ENCODE measurements at places on chromosomes 5 and 9.

DNA sequence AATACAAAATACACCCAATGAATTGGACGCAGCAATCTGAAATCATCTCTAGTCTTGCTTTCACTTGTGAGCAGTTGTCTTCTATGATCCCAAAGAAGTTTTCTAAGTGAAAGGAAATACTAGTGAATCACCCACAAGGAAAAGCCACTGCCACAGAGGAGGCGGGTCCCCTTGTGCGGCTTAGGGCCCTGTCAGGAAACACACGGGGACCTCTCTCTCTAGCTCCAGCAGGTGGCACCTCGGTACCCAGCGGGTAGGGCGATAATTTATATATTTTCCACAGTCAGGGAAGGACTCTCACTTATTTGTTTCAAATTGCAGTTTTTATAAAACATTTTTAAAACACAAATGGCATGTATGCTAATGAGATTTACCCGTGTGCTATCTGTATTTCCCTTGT lies 417.1 kb downstream of the KDM4C start:
- DNase-seq = no peak

DNA sequence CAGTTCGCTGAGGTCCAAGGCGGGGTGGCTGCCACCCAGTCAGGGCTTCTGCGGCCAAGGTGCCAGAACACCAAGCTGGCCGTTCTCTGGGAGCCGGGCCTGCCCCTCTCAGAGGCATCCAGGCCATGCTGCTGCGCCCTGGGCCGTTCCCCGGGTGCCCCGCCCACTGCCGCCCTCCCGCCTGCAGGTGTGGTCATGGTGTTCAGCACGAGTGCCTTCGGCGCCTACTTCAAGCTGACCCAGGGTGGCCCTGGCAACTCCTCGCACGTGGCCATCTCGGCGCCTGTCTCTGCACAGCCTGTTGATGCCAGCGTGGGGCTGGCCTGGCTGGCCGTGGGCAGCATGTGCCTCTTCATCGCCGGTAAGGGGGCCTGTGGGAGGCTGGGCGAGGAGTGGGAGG lies 7.7 kb downstream of the SLC2A8 start:
- peak; percentile 46 for DNase-seq

DNA sequence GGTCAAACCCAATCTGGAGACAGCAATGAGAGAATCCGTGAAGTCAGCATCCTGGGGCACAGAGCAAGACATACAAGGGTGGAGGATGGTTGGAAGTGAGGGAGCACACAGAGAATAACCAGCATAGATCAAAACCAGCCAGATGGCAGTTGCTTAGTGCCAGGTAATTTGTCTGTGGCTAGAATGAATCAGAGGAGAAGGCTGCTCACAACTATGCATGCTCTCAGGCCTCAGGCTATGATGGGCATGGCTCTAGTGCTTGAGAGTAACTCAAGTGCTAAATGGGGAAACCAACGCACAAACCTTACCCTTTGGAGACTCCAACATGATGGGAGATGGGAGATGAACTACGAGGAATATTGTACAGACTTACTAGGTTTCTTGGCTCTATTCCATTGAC lies 160.8 kb downstream of the DMRT2 start:
- DNase-seq = no peak

GRCh38 chr9:4221931-4222330 lies 77.9 kb downstream of the GLIS3 start:
- no peak for DNase-seq

GRCh38 chr5:57858905-57859304 lies 376.3 kb upstream of the ACTBL2 start:
- no peak for DNase-seq

DNA sequence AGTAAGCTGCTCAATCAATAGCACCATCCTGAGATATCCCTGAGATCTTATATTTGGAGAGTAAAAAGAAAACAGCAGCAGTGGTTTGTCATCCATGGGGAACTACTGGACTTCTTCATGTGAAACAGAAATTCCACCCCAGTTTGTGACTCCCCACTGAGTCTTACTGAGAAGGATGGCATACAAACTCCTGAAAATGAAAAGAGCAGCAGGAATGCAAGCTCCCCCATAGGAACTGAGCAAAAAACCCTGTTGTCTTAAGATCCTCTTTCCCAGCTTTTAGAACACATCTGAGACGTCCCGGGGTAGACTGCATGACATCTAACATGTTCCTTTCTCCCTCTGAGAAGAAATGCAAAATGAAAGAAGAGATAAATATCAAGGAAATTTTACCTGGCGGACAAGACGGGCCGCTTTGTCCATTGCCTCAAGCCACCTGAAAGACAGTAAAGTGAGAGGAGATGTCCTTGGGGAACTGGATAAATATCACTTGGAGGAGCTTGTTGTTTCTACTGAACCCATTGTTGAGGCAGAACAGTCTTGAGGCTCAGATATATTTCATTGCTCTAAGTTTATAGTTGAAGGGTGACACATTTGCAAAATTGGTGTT lies 117.1 kb downstream of the NUDT12 start:
- DNase-seq = no peak

- DNase-seq = no peak
These were observed 23.9 kb downstream of the CNTRL start for GRCh38 chr9:121098567-121099198.

DNA sequence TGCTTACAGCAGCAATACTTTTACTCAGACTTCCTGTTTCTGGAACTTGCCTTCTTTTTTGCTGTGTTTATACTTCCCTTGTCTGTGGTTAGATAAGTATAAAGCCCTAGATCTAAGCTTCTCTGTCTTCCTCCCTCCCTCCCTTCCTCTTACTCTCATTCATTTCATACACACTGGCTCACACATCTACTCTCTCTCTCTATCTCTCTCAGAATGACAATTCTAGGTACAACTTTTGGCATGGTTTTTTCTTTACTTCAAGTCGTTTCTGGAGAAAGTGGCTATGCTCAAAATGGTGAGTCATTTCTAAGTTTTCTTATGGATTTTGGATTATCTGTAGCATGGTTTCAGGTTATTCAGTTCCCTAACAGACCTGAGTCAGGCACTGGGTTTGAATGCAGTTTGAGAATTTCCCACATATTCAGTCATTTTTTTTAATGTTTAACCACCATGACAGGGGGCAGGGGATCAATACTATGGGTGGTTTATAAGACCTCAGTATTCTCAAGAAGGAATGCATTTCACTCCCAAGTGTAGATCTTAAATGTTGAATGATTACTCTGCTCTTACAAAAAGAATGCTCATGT lies at the start of gene IL7R:
IL7R (plus strand) TSS at position 127 of the 587 bp plus-strand sequence; CDS start at position 214, 87 bp downstream.
- no peak for DNase-seq

DNA sequence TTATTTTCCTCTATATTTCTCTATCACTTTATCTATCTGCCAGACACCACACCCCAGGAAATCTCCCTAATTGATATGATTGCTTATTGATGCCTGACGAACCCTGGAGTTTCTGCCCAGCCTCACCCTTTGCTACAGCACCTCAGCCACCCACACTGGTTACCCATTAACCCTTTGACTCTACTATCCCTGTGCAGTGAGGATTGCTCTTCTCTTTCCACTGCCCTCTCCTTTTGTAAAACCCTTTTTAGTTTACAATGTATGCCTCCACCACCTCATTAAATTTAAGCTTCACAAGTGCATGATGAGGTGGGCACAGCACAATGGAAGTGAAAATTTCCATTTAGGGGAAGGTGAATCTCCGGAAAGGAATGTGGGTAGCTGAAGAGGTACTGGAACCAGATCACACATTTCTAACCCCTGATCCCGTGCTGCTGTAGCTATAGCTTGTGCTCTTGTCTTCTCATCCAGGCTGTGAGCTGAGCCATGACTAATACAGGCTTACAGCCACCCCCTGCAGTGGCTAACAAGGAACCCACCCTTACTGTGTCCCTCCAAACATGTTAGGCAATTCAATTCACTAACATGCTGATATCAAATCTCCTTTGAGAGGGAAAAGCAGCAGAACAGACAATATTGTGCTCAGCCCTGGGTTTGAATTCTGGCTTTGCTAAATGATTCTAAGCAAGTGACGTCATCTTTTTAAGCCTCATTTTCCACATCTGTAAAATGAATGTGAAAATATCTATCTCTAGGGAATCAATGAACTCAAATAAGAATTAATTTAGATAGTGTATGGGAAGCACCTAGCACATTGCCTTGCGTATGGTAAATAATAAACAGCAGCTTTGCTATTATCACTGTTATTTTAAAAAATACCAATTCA lies 186.9 kb upstream of the TRIM32 start:
- peak; percentile 83 for DNase-seq

GRCh38 chr5:160312134-160312959 lies at the start of gene CCNJL:
Gene CCNJL (minus strand): TSS chr5:160312564. CDS start chr5:160311923, 641 bp downstream.
- DNase-seq = peak; percentile 87

DNA sequence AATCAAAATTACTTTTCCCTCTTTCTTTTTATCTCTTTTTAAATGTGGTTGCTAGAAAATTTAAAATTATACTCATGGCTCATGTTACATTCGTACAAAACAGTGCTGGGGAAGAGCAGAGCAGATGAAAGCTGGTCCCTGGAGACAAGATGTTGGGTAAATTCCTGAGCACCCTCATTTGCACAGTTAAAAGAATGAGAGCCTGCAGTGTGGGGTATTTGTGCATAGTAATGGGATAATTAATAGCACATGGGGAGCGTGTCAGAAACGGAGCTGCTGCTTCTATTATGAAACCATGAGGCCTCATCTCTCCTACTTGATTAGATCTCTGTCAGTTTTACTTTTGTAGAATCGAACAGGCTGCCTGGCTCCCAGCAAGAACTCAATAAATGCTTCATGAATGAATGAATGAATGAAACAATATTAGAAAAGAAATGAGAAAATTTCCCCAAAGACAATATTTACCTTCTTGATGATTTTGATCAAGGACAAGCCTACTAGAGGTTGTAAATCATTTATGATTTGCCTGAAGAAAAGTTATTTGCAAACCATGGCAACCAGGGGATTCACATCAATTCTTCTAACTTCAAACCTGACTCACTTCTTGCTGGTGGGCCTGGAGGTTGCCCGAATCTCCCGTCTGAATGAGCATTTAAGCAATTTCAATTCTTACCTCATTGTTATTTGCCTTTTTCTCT lies 177.2 kb upstream of the TUT7 start:
- no peak for DNase-seq

GRCh38 chr5:1511651-1512540 lies 11.9 kb downstream of the LPCAT1 start:
- DNase-seq = peak; percentile 58

GRCh38 chr9:83491995-83492394 lies 46.2 kb downstream of the FRMD3 start:
- no peak for DNase-seq

DNA sequence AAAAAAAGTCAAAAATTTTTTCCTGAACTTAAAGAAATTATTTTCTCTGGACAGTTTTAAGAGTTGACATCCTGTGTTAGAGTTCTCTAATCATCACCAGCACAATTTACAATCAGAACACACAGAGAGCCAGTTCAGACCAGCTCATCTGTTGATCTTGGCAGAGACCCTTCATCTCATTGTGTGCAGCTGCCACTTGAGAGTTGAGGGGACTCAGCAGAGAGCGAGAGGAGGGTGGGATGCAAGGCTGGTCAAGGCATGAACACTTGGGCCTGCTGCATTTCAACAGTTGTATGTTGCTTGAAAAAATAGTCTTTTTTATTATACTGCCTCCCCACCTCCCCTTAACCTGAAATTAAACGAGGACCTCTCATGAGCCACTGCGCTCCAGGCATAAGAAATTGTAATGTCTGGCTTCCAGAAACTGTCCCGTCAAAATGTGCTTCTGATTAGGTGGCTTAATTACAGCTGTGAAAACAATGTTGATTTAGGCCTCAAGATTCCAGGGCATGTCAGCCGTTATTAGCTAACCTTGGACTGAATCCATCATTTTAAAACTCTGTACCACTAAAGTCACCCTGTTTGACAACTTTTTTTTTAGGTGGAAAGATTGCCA lies 383.6 kb downstream of the CCDC171 start:
- no peak for DNase-seq

DNA sequence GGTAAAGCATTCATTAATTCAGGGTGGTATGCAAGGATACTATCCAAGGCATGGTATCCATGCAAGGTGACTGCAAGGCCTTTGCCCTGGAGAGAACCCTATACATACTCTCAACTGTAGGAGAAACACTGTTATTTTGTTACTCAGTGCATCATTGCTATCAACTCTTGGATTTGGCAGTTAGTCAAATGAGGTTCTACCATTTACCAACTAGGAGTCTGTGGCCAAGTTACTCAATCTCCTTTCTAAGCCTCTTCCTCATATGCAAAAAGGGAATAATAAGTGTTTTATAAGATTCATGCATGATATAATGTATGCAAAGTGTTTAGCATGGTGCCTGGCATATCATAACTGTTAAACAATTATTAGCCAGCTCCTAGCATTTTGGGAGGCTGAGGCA lies 4.0 kb downstream of the PCDHGC3 start:
- DNase-seq = no peak

DNA sequence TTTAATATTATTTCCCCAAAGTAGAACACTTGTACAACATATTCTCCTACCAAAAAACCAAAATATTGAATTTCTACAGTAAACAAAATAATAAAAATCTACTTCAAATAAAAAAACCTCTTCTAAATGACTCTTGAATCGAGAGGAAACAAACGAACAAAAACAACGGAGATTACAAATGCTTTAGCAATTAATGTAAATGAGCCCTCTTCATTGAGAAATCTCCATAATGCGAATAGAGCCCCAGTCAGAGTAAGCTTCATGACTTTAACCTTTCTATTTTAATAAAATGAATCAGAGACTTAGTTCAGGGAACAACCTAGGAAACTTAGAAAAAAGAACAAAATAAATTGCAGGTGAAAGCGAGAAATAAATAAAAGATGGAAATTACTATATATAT lies 129.3 kb upstream of the SEMA6A start:
- no peak for DNase-seq

- DNase-seq = no peak
These were observed 7.6 kb downstream of the MAN2A1 start for GRCh38 chr5:109697339-109697738.

- DNase-seq = no peak
These were observed 180.7 kb upstream of the EGFLAM start for GRCh38 chr5:38077652-38078051.

- no peak for DNase-seq
These were observed 64.8 kb upstream of the SLC1A1 start for GRCh38 chr9:4425319-4426045.

GRCh38 chr5:32531885-32532520 lies 53.4 kb upstream of the SUB1 start:
- peak; percentile 86 for DNase-seq

- no peak for DNase-seq
These were observed 6.7 kb upstream of the ANKRD18B start for GRCh38 chr9:33517373-33517772.

- peak; percentile 24 for DNase-seq
These were observed 8.7 kb upstream of the SH3PXD2B start for GRCh38 chr5:172463031-172463430.

DNA sequence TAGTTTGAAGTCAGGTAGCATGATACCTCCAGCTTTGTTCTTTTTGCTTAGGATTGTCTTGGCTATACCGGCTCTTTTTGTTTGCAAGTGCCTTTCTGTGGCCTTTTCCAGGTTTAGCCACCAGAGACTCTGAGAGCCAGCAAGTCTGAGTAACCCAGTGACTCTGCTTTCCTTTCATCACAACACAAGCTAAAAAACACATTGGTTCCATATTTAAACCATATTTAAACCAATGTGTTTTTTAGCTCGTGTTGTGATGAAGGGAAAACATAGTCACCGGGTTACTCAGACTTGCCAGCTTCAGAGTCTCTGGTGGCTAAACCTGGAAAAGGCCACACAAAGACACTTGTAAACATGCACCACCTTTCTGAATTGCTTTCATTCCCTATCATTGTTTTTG lies 493.3 kb downstream of the NTRK2 start:
- DNase-seq = no peak

Data from islet precursor cell (in vitro differentiated cells).